NCI-H2171 (cell line): ENCODE measurements at places on chromosomes 1 and 21.

GRCh38 chr1:229286099-229286766, 15.3 kb downstream of the RAB4A start:
- no peak for DNase-seq

GRCh38 chr1:114331936-114332335, 178.3 kb upstream of the SYT6 start:
- no peak for DNase-seq

DNA sequence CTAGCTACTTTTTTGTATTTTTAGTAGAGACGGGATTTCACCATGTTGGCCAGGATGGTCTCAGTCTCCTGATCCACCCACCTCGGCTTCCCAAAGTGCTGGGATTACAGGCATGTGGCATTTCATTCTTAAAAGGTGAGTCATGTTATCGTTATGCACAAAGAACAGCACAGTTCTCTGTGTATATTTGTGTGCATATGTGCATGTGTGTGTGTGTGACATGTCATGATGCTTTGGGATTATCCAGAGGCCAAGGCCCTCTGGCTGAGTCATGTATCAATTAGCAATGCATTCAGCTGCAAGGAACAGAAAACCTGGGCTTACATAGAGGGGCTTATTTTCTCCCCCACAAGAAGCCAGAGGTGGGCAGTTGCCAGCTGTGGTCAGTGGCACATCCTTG, 301.7 kb upstream of the KAZN start:
- DNase-seq = no peak

GRCh38 chr1:229620876-229621275, 5.0 kb downstream of the TAF5L start:
- DNase-seq = no peak
